Heart left ventricle (tissue), 16 donors: ENCODE measurements at places on chromosomes 2 and 18. TPM values are rescaled to one million over a fixed set of nuclear protein-coding genes. Genes with fewer than 3 reads are reported as not detected.
A peak's percentile ranks its signal among the peaks of the same experiment; 100 is the strongest.

GRCh38 chr2:28580078-28580477 is 84.2 kb downstream of the PLB1 start:
- no peak for DNase-seq

DNA sequence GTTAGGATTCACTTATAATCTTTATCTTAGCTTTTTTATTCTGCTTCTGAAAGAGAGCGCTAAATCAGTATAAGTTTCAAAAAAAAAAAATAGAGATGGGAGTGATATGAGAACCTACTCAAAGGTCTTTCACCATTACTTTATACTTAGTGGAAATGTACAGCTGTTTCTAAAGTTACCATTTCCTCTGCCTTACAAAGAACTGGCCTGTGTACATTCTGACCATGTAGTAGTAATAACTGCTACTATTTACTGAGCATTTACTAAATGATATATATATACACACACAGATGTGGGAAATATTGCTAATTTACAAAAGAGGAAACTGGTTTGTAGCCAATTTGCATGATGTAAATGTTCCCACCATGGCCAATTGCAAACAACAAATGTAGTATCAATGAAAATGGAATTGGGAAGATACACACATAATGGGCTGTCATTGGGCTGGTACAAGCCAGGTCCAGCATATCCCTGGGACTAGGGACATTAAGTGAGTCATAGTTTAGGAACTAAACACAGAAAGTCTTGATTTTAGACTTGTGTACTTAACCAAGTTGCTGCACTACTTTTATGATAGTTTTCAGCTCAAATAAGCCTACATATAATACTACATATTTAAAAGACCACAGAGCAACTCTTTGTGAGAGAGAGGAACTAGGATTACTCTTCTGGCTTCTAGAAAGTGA is 67.1 kb downstream of the DYNC1I2 start:
- no peak for DNase-seq

Gene UGT1A9
- not detected for total RNA-seq

Gene MXD1
- 5.5 TPM for total RNA-seq

Gene BCL2
- total RNA-seq = 16.8 TPM

Gene RIT2
- total RNA-seq = not detected

DNA sequence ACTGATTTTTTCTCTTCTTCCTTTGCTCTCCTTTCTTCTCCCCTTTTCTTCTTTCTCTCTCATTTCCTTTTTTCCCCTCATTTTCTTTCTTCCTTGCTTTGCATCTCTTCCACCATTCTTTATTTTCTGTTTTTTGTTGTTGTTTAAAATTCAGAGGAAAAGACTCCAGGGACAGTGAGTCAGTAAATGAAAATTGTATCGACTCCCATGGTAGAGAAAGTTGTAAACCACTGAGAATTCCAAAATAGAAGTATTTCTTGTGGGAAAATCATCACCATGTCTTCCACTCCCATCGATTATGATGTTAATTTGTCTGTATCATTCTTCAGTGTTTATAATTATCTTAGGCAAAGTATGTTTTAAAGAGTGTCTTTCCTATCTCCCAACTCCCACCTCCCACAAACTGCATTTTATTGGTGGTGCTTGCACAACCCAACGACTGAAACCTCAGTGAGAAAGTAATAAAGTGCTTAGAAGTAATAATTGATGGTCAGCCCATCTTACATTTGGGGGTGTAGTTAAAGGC is 134.3 kb downstream of the IRS1 start:
- no peak for DNase-seq

DNA sequence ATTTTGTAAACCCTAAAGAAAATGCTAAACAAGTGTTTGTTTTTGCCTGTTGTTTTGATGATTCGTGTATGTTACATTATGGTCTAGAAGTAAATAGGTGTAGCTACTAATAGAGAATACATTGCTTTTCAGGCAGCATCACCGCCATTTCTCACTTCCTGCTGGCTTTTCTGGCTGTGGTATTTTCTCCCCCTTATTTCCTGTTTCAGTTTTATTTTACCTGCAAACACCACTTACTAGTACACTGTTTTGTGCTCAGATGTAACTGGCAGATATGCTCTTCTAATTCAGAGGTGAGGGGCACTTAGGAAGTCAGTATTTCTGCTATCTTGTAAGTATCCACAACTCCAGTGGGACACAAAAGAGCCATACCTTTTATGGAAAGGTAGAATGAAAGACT is 38.1 kb upstream of the SLC3A1 start:
- no peak for DNase-seq

DNA sequence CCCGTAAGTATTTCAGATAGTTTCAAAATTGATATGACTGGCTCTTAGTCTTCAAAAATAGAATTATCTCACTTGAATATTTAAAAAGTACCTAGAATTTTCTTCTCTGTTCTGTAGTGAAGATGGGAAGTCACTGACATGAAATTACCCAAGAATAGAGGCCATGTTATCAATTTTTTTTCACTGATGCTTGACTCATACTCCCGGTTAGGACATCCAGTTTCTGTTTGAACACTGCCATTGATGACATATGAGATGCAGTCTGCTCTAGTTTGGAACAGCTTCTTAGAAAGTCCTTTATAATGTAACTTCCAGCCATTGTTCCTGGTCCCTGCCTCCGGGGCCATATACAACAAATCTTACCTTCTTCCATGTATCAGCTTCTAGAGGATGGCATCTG is 26.0 kb downstream of the MAP3K20 start:
- DNase-seq = no peak

GRCh38 chr18:11498821-11499220 is 110.6 kb upstream of the SLC35G4 start:
- no peak for DNase-seq

DNA sequence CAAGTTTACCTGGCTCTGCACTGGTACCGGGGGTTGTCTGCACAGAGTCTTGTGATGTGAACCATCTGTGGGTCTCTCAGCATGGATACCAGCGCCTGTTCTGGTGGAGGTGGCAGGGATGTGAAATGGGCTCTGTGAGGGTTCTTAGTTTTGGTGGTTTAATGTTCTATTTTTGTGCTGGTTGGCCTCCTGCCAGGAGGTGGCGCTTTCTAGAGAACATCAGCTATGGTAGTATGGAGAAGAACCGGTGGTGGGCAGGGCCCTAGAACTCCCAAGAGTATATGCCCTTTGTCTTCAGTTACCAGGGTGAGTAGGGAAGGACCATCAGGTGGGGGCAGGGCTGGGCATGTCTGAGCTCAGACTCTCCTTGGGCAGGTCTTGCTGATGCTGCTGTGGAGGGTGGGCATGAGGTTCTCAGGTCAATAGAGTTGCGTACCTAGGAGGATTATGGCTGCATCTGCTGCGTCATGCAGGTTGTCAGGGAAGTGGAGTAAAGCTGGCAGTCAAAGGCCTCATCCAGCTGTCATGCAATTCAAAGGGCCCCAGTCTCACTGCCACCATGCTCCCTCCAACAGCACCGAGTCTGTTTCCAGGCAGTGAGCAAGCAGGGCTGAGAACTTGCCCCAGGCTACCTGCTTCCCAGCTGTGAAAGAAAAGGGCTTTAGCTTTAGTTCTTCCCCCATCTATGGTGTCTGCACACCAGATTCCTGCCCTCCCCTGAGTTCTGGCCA is 278.0 kb downstream of the METTL4 start:
- no peak for DNase-seq

Gene HOXD11
- total RNA-seq = not detected

GRCh38 chr2:156399950-156400705 is 36.1 kb upstream of the GPD2 start:
- peak; percentile 89 for DNase-seq

Gene ACTG2
- total RNA-seq = 5.0 TPM

Gene ZNF804A
- not detected for total RNA-seq

Gene PJVK
- 1.4 TPM for total RNA-seq

GRCh38 chr2:138831154-138831553 is 51.0 kb upstream of the NXPH2 start:
- DNase-seq = no peak
